Smooth muscle cell of bladder (primary cell): ENCODE measurements at places on chromosomes 5 and 9. TPM values are rescaled to one million over a fixed set of nuclear protein-coding genes. Genes with fewer than 3 reads are reported as not detected.

DAB2IP gene
- 7.5 and 12.2 TPM in 2 replicates for total RNA-seq

IFNA21 gene
- total RNA-seq = not detected in 2 replicates

MEIKIN gene
- not detected in 2 replicates for total RNA-seq

BTF3 gene
- 201 and 214 TPM in 2 replicates for total RNA-seq

SPINK4 gene
- 0.74 and 2.6 TPM in 2 replicates for total RNA-seq

AGXT2 gene
- not detected in 2 replicates for total RNA-seq

PTGR1 gene
- 115 and 157 TPM in 2 replicates for total RNA-seq

ANKRD33B gene
- 5.5 and 8.4 TPM in 2 replicates for total RNA-seq

TLX3 gene
- not detected in 2 replicates for total RNA-seq

ISL1 gene
- total RNA-seq = 0.14 TPM in 1 of 2 replicates, not detected in the other

NAA35 gene
- total RNA-seq = 16.6 and 17.4 TPM in 2 replicates

THBS4 gene
- total RNA-seq = 1.1 and 3.2 TPM in 2 replicates

DOK3 gene
- 1.7 and 2.3 TPM in 2 replicates for total RNA-seq

MYMK gene
- not detected in 2 replicates for total RNA-seq

SLC31A1 gene
- total RNA-seq = 44.4 and 45.8 TPM in 2 replicates

MARCHF3 gene
- 48.4 and 73.0 TPM in 2 replicates for total RNA-seq

GAPT gene
- not detected in 2 replicates for total RNA-seq

TERT gene
- total RNA-seq = not detected in 2 replicates

AMBP gene
- total RNA-seq = 0.28 and 0.46 TPM in 2 replicates

LRRC70 gene
- total RNA-seq = 0.55 and 0.57 TPM in 2 replicates

KLHL9 gene
- total RNA-seq = 29.2 and 37.3 TPM in 2 replicates

HTR4 gene
- not detected in 2 replicates for total RNA-seq

MTMR12 gene
- 9.8 and 11.2 TPM in 2 replicates for total RNA-seq

LTC4S gene
- 0.65 TPM in 1 of 2 replicates, not detected in the other for total RNA-seq

CDH9 gene
- total RNA-seq = 0.18 TPM in 1 of 2 replicates, not detected in the other

FOXD4L6 gene
- under 0.01 and 0.09 TPM in 2 replicates for total RNA-seq

LCNL1 gene
- 0.57 and 3.4 TPM in 2 replicates for total RNA-seq

FOXD4 gene
- total RNA-seq = under 0.01 and 0.28 TPM in 2 replicates

PGM5 gene
- 4.5 and 14.9 TPM in 2 replicates for total RNA-seq

SLC45A2 gene
- 0.14 and 0.18 TPM in 2 replicates for total RNA-seq

CBY3 gene
- total RNA-seq = not detected in 2 replicates

COL15A1 gene
- total RNA-seq = 164 and 267 TPM in 2 replicates

SLC6A19 gene
- total RNA-seq = not detected in 2 replicates

GCNT1 gene
- 10.7 and 30.0 TPM in 2 replicates for total RNA-seq

RNF20 gene
- 28.0 and 35.5 TPM in 2 replicates for total RNA-seq
